ENCODE measurements at places on chromosomes 12 and 14. TPM values are rescaled to one million over a fixed set of nuclear protein-coding genes. Genes with fewer than 3 reads are reported as not detected.

Gene MYF5
- not detected for total RNA-seq

Gene LGMN
- 41.9 TPM for total RNA-seq

Gene CATSPERB
- 1.3 TPM for total RNA-seq

Gene KCNC2
- total RNA-seq: not detected

Gene TMEM132D
- not detected for total RNA-seq

Gene TSHR
- total RNA-seq: not detected

Gene KLHL33
- 0.08 TPM for total RNA-seq

Gene PAPLN
- 15.9 TPM for total RNA-seq

GRCh38 chr14:53316504-53316903 is 163.4 kb upstream of the DDHD1 start:
- peaks cover 2% of the 10 kb centered on the region for H3K4me1 ChIP-seq
- no peak for DNase-seq
- no peaks in the 10 kb centered on the region for H3K36me3 ChIP-seq
- no peaks in the 10 kb centered on the region for H3K27me3 ChIP-seq
- H3K4me3 ChIP-seq: no peak overlapping the region

GRCh38 chr12:29943683-29944082 is 159.9 kb upstream of the TMTC1 start:
- H3K4me1 ChIP-seq: no peaks in the 10 kb centered on the region
- no peaks in the 10 kb centered on the region for H3K36me3 ChIP-seq
- no peak overlapping the region for H3K4me3 ChIP-seq
- no peak for DNase-seq
- no peak overlapping the region for H3K27ac ChIP-seq

GRCh38 chr14:21350539-21350938 is 33.3 kb downstream of the SUPT16H start:
- H3K36me3 ChIP-seq: peaks cover 47% of the 10 kb centered on the region
- no peak overlapping the region for H3K4me3 ChIP-seq
- DNase-seq: no peak

- peaks cover 23% of the 10 kb centered on the region for H3K4me1 ChIP-seq
- H3K27me3 ChIP-seq: no peaks in the 10 kb centered on the region
- H3K4me3 ChIP-seq: no peak overlapping the region
- peak overlapping the region; percentile 79 for H3K27ac ChIP-seq
- no peak for DNase-seq
Observed at GRCh38 chr12:53538209-53538689, 31.0 kb upstream of the NPFF start.

- no peaks in the 10 kb centered on the region for H3K4me1 ChIP-seq
- H3K27ac ChIP-seq: no peak overlapping the region
- no peak for DNase-seq
- no peaks in the 10 kb centered on the region for H3K27me3 ChIP-seq
- no peaks in the 10 kb centered on the region for H3K36me3 ChIP-seq
- no peak overlapping the region for H3K4me3 ChIP-seq
Observed at GRCh38 chr12:86623267-86623666, 367.1 kb upstream of the MGAT4C start.

DNA sequence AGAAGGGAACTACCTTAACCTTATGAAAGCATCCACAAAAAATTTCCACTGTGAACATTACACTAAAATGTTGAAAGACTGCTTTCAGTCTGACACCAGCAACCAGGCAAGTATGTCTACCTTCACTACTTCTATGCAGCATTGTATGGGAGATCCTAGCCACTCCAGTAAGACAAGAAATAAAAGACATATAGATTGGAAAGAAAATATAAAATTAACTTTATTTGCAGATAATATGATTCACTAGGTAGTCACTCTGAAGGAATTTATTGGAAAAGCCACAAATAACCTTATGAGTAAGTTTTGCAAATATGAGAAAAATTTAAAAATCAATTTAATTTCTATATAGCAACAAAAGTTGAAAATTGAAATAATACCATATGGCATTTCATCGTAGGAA is 172.0 kb downstream of the RERGL start:
- H3K4me1 ChIP-seq: no peaks in the 10 kb centered on the region
- no peak for DNase-seq
- no peaks in the 10 kb centered on the region for H3K36me3 ChIP-seq
- H3K4me3 ChIP-seq: no peak overlapping the region
- H3K27ac ChIP-seq: no peak overlapping the region

GRCh38 chr12:71955970-71956369 is 17.3 kb downstream of the TPH2 start:
- no peaks in the 10 kb centered on the region for H3K4me1 ChIP-seq
- H3K36me3 ChIP-seq: no peaks in the 10 kb centered on the region
- peaks cover 6% of the 10 kb centered on the region for H3K27me3 ChIP-seq

- no peaks in the 10 kb centered on the region for H3K4me1 ChIP-seq
- H3K36me3 ChIP-seq: no peaks in the 10 kb centered on the region
- no peak overlapping the region for H3K27ac ChIP-seq
- no peaks in the 10 kb centered on the region for H3K27me3 ChIP-seq
- H3K4me3 ChIP-seq: no peak overlapping the region
- DNase-seq: no peak
Observed at GRCh38 chr12:116955382-116956021, 44.8 kb downstream of the FBXW8 start.

- H3K4me3 ChIP-seq: no peak overlapping the region
- no peaks in the 10 kb centered on the region for H3K36me3 ChIP-seq
- no peaks in the 10 kb centered on the region for H3K27me3 ChIP-seq
- H3K27ac ChIP-seq: no peak overlapping the region
- H3K4me1 ChIP-seq: peaks cover 12% of the 10 kb centered on the region
Observed at GRCh38 chr12:91562476-91562875, 379.9 kb upstream of the DCN start.

Measured in suprapubic skin (tissue), 4 donors.